Stimulated activated CD8-positive, alpha-beta memory T cell treated with anti-CD3 and anti-CD28 coated beads, Interleukin-7, amount 100 ng/mL, for 24 hours (primary cell): ENCODE measurements at places on chromosomes 2 and 18.

GRCh38 chr2:64950226-64951160 is 38.7 kb upstream of the SLC1A4 start:
- no peak for DNase-seq

DNA sequence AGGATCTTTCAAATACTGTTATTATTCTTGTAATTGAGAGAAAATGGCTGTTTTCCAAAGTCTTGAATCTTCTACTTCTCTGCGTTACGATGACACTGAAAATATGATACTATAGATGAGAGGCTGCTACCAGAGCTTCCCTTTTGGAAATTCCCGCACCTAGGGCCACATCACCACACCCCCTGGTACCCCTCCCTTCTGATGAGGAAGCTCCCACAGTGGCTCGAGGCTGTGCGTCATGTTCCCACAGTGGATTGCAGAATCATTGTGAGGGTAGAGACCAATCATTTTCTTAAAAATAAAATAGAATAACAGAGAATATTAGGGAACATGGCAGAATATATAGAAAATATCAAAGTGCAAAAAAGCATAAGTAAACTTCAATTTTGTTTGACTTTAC is 268.9 kb upstream of the SMIM21 start:
- no peak for DNase-seq

DNA sequence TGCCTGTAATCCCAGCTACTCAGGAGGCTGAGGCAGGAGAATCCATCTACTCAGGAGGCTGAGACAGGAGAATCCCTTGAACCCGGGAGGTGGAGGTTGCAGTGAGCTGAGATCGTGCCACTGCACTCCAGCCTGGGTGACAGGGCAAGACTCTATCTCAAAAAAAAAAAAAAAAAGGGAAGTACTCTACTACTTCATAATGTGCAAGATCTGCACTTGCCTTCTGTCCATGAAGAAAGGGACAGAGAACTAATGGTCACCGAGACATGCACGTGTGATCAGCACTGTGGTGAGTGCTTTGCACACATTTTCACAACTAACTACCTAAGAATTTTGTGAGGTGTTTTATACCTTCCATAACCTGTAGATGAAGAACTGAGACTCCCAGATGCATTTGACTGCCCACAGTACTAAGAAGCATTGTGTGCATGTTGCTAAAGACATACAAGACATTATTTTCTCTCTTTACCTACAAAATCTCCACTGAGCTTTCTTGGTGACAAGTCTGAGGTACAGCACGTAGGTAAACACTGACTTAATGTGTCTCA is 784.8 kb upstream of the ID2 start:
- DNase-seq: no peak

DNA sequence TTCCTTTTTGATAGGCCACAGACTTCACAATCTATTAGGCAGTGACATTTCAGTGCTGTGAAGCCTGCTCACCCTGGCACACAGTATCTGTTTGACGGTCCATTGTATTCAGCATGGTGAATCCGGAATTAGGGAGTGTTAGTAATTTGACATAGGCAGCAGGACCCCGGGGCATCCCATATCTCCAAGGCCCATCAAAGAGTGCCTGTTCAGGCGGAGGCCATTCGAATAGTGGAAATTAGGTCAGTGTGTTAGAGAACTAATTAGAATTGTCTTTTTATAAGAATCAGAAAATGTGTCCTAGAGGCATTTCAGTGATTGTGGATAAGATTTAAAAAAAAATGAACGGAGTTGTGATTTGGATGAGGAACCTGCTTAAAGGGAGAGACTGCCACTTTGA is 818.8 kb upstream of the SOX11 start:
- DNase-seq: no peak

DNA sequence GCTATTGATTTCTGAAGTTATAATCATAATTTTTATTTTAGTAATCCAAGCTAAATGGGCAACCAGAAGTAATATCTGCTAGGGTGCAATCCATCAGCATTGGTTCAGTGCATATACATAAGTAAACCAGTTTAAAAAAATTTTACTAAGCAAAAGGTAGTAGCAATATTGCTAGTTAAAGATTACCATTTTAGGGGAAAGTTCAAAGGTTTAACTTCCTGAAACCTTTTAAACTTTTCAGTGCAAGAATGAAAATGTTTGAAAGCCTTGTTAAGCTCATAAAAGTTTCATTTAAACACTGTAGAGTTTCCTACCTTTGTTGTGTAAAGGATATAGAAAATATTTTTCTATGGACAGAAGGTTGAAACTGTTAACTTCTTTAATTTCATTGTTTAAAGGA is 31.0 kb upstream of the EPB41L5 start:
- no peak for DNase-seq

DNA sequence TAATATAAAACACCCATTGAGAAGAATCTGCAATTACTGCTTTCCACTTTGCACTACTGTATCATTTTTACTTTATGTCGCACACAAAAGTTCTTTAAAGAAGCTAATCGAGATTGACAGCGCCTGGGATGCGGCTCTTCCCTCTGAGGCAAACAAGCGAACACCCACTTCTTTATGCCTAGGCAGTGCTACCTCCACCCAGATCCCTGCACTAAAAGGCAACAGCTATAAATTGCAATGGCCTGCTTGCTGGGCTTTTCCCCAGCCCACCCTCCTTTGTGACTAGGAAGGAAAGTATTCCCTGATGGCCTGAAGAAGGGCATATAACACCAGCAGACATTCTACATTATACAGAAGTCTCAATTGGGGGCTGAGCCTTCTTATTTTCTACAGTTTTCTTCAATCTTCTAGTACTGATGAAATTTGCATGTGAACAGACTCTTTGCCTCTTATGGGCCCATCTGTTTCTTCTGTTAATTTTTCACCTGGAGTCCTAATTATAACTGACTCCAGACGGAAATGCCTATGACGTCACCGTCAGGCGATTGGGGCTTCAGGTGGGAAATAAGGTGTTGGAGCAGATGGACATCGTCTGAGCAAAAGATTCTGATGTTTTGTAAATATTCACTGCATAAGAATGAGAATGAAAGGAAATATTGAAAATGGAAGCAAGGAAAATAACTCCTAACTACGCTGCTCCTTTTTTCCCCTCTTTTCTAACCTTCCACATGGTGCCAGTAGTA is 138.9 kb upstream of the DCC start:
- DNase-seq: no peak

GRCh38 chr2:84959566-84960506 is 11.1 kb upstream of the KCMF1 start:
- no peak for DNase-seq

- no peak for DNase-seq
Measured at GRCh38 chr2:75503048-75503607, 57.6 kb downstream of the EVA1A start.

DNA sequence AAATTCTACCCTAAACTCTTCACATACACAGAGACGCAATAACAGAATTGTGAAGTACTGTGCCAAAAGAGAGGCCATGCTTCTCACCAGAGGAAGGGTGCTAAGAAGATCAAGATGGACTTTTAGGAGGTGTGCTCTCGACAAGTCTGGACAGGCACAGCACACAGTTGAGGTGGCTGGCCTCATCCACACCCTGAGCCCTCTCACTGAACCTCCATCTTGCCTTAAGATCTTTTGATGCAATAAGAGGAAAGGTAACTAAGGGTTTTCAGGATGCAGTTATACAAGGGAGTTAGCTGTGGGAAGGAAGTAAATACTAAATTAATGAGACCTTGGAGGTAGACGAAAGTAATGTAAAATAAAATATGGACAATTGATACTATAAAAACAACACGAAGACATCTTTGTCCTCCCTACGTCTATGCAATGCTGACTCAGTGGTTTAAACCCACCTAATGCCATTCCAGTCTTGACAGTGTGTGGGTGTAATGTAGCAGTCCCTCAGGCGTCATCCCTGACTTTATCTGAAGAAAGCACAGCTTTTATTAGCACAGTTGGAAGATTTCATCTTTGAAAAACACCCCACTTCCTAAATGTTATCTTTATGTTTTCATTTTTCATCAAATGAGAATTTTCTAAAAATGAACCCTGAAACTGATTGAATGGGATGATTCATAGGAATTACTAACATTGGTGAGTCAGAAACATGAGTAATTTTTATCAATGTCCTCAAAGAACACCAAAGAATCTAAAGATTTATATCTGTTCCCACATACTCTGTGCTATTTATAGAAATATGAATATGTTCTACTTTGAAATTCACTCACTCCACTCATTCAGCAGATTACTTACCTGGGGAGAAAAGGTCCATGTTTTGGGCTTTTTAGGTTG is 34.0 kb upstream of the MALL start:
- DNase-seq: no peak

DNA sequence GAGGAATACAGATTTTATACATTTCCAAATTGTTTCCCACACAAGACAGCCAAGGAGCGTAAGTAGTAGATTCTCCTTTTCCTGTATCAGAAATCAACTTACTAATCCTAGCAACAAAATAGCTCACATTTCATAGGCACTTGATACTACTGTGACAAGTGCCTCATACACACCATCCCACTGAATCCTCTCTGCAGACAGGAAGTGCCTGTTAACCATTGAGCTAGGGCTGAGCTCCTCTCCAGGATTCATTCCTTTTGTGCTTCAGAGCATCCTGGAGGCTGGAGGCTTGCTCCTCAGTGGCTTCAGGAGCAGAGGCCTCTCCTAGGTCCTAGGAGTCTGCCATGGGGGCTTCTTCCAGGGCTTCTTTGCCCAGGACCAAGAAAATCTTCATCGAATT is 20.8 kb upstream of the ZNF396 start:
- no peak for DNase-seq

- DNase-seq: no peak
Measured at GRCh38 chr2:12771154-12771553, 54.4 kb downstream of the TRIB2 start.

- DNase-seq: no peak
Measured at GRCh38 chr2:1494906-1495305, 81.6 kb downstream of the TPO start.

- no peak for DNase-seq
Measured at GRCh38 chr2:168671932-168672331, 130.5 kb upstream of the NOSTRIN start.

DNA sequence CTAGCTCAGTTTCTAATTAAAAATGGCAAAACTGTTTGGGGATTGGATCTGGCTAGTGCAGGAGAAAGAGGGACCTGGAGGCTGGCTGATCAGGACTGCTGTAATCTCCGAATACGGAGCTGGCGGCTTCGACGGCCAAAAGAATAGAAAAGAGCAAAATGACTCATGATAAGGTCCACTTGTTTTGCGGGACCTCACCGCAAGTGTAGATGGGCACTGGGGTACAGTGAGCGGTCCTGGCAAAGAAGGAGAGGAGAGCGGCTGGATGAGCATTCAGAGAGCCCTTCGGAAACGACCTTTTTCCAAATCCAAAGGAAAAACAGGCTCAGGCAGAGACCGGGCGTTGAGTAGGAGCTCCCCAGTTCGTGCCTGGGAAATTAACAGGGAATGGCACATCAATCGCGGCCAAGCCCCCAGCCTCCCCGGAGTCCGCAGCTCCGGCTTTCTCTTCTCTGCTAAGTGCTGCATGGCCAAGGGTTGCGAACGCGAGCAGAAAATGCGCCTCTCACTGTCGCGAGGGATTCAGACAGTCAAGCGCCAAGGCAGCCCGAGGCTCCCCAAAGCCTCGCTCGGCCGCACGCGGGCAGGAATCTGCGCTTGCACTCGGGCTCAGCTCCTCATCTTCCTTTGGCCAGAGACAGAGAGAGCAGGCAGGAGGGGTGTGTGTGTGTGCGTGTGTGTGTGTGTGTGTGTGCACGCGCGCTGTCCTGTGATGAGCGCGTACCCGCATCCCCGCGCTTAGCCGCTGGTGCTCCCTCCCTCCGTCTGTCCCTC is 1.8 kb downstream of the DCC start:
- no peak for DNase-seq

DNA sequence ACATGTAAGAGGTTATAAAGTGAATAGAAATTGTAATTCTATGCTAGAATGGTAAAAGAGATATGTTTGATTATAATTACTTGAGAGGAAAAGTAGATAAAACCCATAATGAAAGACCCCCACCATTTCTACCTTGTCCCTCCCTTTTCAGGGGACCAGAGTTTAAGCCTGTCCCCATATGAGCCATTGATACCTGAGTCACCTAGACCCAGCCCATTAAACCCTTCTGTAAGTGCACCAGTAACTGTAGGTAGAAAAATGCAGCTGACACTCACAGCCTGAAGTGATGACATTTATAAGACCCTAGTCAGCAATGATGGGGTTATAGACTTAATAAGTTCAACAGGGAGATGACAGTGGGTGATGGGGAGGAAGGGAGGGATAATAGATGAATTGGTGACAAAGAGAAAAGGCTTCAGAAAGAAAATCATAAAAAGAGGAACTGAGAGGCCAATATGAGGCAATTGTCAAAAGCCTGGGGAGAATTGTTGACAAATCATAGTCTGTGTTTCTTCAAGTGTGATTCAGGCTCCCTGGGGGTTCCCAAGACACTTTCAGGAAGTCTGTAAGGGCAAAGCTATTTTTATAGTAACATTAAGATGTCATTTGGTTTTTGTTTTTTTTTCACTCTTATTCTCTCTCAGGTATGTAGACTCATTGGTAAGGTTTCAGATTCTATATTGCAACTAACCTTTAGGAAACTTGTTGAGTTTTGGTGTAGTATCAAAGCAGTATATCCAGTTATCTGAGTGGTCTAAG is 544.2 kb downstream of the SATB2 start:
- DNase-seq: no peak

DNA sequence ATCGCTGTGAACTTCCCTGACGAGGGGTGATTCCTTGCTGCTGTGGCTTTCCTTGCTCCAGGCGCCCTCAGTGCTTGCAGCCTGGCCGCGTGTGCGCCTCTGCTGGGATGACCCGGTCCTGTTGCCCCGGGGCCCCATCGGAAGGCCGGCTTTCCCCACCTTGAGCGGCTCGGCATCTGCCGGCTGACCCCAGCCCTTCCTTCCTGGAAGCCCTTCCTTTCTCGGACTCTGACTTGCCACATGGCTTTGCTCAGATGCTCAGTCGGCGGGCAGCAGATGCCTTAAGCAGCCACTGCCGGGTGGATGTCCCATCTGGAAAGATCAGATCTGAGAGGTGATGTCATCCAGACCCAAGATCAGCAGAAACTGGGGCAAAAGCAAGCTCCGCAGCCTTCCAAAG is 100.5 kb upstream of the ODC1 start:
- no peak for DNase-seq

DNA sequence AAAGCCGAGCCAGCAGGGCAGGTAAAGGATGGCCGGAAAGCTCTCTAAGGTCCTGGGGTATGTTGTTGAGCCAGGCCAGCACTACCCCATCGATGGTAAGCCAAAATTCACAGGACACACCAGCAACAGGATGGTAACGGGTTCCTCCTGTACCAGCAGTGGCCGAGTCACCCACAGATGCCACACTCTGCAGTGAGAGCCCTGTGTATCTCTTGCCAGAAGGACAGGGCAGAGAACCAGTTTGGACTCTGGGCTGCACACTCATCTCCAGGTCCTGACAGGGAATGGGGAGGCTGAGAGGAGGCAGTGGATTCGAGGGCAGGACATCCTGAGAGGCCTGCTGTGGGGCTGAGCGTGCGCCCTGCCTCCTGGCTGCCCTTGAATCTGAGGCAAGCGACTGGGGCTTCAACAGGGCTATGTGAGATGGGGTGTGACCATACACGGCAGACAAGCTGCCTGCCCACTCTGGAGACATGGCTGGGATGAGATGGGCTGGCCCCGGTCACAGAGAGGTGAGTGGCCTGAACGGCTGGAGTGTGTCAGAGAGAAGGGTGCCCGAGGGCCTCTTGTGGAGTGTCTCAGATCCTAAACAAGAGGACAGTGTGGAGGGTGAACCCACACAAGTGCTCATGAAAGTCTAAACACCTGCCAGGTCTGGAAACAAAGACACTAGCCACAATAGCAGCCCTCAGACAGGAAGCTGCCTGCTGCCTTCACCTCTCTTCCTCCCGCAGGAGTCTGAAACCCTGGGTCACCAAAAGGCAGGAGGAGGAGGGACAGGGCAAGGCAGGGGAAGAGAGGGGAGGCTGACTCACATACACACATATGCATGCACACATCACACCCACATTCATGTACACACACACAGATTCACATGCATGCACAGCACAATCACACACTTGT is 182.3 kb downstream of the LOXHD1 start:
- DNase-seq: no peak
